Neural progenitor cell (in vitro differentiated cells): ENCODE measurements at places on chromosomes 2 and 18.

DNA sequence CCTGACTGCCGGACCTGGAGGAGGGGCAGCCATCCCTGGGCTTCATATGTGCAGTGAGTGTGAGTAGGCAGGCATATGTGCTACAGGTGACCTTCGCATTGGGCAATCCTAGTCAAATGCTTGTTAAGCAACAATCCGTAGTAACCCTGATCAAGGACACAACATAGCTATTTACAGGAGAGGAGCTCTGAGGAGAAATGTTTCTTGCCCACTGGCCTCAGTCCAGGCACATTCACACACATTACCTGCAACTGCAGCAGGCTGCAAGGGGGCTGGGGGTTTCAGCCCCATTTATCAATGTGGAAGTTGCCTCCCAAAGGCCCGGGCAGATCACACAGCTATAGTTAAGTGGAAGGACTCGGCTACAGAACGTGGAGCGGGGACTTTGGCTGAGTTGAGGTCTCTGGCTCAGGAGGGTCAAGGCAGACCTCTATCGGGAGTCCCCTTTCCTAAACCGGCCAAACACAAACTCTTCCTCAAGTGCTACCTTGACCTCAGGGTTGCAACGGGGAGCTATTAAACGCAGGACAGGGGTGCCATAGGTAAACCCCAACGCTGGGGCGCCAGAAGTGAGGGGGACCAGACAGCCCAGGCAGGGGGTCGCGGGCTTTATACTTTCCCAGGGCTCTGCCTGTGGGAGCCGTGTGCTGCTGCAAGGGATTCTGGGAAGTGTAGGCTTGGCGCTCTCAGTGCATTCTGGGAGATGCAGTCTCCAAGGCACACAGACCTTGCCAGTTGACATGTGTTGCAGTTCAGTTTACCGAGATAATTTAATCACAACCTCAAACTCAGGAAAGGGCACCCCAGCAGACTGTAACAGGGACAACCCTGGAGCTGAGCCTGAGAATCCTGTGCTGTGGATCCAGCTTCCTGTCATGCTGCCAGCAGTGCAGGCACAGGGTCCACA lies 9.4 kb downstream of the KHK start:
- DNase-seq = peak; percentile 80

GRCh38 chr18:9091066-9091476 lies 11.4 kb upstream of the NDUFV2 start:
- DNase-seq = no peak

- peak; percentile 37 for DNase-seq
Observed at GRCh38 chr2:67215214-67216055, 181.7 kb upstream of the ETAA1 start.

GRCh38 chr2:163801486-163801885 lies 65.7 kb upstream of the FIGN start:
- DNase-seq = no peak
